ENCODE measurements at places on chromosomes 1 and 21.

- no peak for DNase-seq
Measured at GRCh38 chr21:45409466-45410150, 4.6 kb downstream of the COL18A1 start.

DNA sequence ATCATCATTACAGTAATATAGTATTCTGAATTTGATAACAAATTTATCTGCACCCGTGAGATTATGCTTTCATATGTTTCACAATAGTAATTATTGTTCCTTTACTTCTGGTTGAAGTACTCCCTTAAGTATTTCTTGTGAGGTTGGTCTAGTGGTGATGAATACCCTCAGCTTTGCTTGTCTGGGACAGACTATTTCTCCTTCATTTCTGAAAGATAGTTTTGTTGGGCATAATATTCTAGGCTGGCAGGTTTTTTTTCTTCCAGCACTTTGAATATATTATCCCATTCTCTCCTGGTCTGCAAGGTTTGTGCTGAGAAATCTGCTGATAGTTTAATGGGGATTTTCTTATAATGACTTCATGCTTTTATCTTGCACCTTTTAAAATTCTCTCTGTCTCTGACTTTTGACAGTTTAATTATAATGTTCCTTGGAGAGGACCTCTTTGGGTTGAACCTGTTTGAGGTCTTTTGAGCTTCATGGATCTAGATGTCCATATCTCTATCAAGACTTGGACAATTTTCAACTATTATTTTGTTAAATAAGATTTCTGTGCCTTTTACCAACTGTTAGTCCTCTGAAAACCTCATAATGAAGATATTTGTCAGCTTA, 371.5 kb upstream of the VAMP3 start:
- DNase-seq, result no peak

DNA sequence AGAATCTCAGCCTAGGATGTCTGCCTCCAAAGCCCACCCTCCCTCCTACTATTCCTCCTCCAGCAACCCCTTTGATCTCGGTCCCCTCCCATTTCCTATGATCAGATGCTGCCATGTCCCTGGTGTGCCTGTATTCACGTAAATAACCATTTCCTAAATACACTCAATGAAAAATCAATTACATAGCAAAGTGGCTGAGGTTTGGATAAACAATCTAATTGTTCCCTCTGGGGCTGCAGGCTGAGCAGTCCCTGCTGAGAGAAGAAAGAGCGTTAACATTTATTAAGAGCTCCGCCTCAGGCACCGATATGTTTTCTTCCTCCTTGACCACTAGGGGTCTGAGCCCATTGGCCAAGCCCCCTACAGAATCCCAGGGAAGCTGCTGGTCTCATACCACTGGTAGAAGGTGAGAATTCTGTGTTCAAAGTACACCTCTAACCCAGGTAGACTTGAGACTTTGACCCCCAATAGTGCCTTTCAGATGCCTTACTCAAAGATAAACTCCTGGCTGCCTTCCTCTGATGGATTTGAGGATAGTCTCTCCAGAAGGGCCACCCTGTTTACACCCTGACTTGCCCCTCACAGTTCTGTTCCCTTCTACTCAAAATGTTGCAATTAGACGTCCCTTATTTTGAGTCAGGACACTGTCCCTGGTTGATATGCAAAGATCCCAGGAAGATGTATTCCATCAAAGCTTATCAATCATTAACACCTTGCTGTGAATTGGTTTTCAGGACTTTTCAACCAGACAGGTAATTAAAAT, 33.9 kb upstream of the CAMK1G start:
- DNase-seq, result no peak

GRCh38 chr1:22804406-22804805, 93.8 kb downstream of the EPHB2 start:
- DNase-seq, result no peak

DNA sequence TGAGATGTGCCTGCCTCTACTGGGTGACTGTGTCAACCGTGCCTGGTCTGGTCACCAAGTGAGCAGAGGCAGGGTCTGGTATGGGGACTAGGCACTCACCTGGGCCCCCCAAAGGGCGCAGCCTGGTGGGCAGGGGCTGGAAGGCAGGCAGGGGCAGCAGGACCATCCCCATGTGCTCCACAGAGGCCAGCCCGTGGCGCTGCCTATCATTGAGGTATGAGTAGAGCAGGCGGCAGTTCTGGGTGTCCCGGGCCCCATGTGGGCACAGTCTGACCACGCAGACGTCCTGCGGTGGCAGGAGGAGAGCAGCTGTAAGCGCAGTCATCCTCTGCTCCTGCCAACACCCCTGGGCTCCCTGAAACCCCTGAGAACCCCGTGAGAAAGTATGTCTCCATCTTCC, 23.7 kb downstream of the SPOCD1 start:
- DNase-seq, result no peak

DNA sequence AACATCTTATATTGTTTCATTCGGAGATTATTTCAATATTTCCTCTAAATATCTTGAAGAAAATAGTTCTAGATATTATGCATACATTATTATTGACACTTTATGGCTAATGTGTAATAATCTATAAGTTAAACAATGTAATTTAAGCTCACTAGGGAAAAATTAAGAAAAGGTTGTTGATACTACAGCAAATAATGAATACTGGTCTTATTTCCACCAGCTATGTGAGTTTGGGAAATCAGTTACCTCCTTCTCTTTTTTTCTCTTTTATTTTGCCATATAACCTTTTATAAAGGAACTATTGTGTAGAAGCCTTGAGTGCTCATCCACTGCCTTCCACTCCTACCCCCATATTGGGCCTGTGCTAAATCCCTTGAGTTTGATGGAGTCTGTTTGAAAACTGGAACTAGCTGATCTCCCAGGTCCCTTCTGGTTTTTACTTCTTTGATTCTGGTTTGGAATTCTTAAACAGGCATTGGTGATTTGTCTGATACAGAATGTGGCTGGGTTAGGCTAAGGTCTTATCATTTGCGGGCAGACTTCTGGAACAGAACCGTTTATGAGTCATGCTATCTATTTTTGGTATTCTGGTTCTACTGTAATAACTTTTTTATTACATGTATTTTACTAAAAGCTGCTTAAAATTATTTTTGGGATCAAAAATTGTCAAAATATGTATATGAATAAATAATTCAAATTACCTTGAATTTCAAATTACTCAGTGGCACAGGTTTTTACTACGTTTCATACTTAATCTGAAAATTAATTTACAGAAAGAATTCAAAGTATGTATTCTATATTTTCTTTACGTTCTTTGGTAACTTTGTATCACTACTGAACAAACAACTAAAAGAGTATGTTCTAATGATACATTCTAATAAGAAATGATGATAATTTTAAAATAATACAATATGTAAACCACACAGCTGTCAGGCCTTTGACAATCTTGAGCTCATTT, 5.0 kb upstream of the CDC14A start:
- DNase-seq, result no peak

DNA sequence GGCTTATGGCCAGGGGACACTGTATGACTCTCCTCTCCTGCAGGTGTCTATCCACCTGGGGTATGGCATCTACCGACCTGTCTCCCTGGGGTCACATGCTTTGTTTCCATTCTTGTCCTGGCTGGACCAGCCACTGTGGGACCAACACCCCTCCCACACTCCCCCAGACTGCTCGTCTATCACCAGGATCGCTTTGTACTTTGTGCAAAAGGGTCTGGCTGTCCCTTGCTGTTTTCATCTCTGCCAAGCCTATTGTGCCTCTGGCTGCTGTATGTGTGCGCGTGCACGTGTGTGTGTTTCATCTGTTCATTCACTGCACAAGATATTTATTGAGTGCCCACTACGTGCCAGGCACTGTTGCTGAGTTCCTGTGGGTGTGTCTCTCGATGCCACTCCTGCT, 25.5 kb downstream of the ETNK2 start:
- no peak for DNase-seq

- DNase-seq, result no peak
Measured at GRCh38 chr21:45763506-45763905, 120.0 kb downstream of the PCBP3 start.

DNA sequence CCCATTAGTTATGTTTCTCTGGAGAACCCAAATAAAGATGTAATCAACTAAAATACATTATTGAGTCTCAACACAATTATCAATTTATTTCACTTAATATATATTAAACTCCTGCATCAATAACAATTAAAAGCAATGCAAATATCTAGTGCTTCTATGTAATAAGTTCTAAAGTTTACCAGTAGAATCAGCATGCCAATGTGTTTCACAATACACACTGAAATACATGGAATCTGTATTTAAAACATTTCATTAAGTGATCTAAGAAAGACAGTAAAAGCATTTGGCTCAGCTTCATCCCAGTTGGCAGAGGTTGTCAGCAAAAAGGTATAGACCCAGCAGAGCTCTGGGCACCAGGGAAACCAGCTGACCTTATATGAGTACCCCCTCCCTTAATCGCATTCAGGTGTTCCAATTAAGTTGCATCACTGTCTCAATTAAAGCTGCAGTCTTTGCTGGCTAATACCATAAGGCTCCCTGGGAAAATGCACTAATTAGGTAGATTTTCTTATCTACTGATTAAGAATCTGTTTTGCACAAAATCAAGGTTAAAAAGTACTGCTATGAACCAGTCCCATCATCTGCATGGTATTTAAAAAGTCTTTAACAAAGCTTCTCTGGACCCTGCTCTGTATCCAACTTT, 63.1 kb downstream of the NIBAN1 start:
- DNase-seq, result no peak

DNA sequence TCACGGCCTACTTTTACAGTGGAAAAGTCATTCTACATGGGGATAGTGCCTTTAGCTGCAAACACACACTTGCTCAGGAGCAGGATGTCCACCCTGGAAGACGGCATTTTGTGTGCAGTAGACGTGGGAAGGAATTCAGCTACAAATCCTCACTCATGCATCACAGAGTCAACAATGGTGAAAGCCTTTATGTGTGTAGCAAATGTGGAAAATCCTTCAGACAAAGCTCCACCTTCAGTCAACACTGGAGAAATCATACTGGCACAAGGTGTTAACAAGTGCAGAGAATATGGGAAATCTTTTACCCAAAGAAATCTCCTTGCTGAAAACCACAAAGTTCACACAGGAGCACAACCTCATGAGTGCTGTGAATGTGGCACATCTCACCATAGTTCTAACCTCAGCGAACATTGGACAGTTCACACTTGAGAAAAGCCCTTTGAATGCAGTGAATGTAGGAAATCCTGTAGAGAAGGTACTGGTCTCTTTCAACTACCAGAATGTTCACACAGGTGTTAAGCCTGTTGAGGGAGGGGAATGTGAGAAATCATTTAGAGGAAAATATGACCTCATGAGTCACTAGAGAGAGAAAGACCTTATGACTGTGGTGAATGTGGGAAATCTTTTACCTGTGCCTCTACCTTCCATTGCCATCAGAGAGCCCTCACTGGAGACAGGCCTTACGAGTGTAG, 101.8 kb downstream of the PTGS2 start:
- no peak for DNase-seq

GRCh38 chr1:78045926-78046778, at the start of gene GIPC2:
TSS of gene GIPC2 (plus strand) at chr1:78045966. CDS start at chr1:78046095, 129 bp downstream.
- DNase-seq, result peak; percentile 27

- no peak for DNase-seq
Measured at GRCh38 chr1:156924478-156925153, 4.2 kb downstream of the LRRC71 start.

GRCh38 chr1:22611530-22611947, 24.9 kb upstream of the C1QA start:
- no peak for DNase-seq

DNA sequence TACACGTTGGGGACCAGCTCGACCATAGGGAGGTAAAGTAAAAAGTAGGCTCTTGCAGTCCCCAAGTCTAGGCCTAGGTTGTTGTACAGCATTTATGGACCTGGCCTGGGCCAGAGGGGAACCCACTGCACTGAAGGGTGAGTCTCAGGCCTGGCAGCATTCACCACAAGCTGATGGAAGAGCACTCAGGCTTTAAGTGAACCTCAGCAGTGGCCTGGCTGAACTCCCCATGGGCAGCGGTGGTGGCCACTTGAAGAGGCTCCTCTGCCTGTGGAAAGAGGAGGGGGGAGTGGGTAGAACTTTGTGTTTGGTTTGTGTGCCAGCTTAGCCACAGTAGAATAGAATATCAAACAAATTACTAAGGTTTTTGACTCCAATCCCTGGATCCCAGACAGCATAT, 176.2 kb upstream of the PRMT6 start:
- no peak for DNase-seq

GRCh38 chr1:79295967-79296366, 289.4 kb upstream of the ADGRL4 start:
- no peak for DNase-seq

- DNase-seq, result no peak
Measured at GRCh38 chr21:42153046-42153686, 65.8 kb upstream of the ABCG1 start.

DNA sequence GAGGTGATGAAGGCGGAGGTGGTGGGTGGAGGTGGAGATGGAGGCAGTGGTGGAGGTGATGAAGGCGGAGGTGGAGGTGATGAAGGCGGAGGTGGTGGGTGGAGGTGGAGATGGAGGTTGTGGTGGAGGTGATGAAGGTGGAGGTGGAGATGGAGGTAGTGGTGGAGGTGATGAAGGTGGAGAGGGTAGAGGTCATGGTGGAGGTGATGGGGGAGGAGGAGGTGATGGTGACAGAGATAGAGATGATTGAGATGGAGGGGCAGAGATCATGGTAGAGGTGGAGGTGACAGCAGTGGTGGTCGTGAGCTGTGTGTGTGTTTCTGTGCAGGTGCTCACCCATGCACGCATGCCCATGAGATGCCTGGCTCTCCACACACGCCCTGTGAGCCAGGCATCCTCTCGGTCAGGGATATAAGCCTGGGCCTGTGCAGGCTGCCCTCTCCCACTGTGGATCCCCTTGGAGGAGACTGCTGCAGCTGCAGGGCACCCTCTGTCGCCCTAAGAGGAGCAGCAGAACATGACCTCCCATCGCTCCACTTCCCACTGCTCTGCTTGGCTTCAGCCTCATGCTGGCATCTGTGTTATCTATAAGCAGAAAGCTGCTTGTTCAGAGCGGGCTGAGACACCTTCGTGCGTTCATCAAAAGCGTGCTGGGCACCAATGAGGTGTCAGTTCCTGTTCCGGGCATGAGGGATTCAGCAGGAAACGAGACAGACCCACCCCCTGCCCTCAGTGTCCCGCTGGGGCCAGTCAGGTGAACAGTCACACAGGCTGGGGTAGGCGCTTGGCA, 20.5 kb upstream of the NPHP4 start:
- DNase-seq, result no peak

- DNase-seq, result peak; percentile 62
Measured at GRCh38 chr1:41462680-41463004, 21.8 kb downstream of the EDN2 start.

GRCh38 chr1:214941061-214941460, 141.5 kb upstream of the KCNK2 start:
- DNase-seq, result no peak

- DNase-seq, result no peak
Measured at GRCh38 chr1:4671828-4672227, 17.4 kb downstream of the AJAP1 start.

GRCh38 chr1:24114753-24115152, 2.8 kb upstream of the MYOM3 start:
- DNase-seq, result no peak

- DNase-seq, result no peak
Measured at GRCh38 chr1:183461350-183461749, 10.9 kb upstream of the SMG7 start.
